ENCODE measurements at places on chromosomes 11 and 22. TPM values are rescaled to one million over a fixed set of nuclear protein-coding genes. Genes with fewer than 3 reads are reported as not detected.
A peak's percentile ranks its signal among the peaks of the same experiment; 100 is the strongest.

DNA sequence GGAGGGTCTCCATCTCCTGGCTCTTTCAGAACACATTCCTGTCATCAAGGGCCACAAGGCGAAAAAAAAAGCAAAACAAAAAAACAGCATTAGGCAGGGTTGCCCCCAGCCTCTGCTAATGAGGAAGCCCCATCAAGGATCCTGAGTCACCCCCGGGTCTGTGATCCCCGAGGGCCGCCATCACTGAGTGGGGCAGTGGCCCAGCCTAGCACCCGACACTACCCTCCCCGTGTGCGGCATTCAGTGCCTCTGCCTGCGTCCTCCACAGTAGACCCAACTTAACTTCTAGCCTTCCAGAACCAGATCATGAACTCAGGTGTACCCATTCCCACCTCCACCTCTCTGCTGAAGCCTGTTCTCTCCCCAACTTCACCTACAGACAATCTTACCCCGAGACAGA is 6.6 kb upstream of the CDC42EP1 start:
- DNase-seq = no peak

DNA sequence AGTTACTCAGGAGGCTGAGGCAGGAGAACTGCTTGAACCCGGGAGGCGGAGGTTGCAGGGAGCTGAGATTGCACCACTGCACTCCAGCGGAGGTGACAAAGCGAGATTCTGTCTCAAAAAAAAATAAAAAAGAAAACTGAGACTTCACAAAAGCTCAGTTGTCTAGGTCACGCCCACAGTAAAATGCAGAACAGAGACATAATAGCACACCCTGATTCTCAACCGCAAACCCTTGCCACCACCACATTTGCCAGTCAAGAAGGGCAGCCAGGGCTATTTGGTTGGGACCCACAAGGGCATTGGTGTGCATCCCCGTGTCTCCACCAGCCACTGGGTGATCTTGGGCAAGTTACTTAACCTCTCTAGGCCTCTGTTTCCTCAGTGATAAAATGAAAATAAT is 25.4 kb downstream of the CREB3L1 start:
- no peak for DNase-seq

DNA sequence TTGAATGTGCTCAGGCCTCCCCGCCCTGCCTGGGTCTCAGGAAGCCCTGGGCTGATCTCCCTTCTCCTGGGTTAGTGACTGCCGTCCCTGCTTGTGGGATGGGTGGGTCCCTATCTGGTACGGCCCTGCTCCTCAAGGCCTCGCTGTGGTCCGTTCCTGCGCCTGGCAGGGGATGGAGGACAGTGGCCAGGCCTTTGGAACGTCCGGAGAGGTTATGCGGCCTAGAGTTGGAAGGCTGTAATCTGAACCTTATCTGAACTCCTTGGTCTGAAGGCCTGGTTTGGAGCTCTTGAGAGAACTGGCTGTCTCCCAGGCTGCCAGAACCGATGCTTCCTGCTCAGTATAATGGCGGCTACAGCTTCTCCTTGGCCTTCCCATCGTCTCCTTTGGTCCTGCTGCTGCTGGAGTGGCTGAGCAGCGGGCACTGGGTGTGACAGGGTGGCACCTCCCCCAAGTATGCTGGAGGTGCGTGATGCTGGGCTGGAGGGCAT is 72.8 kb downstream of the FLI1 start:
- DNase-seq = no peak

- DNase-seq = no peak
These were observed 2.4 kb upstream of the MN1 start for GRCh38 chr22:27803841-27804415.

- no peak for DNase-seq
These were observed 15.6 kb upstream of the LYVE1 start for GRCh38 chr11:10584071-10584501.

- peak; percentile 17 for DNase-seq
These were observed 13.7 kb upstream of the SEC14L3 start for GRCh38 chr22:30485362-30485988.

- peak; percentile 49 for DNase-seq
These were observed 26.2 kb downstream of the MCM5 start for GRCh38 chr22:35425971-35426800.

DNA sequence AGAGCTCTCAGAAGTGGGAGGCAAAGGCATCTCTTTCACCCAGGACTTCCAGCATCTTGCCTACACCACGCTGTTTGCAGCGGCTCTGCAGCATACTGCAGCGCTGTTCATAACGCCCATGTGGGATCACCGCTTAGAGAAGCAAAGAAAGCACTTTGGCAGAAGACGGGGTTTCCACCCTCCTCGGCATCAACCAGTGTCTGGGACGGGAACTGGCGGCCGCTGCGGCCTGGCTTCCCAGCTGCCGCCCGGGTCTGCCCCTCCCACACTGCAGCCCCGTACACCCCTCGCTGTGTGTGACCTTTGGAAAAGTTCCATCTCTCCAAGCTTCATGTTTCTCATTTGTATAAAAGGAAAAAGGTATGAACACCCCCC is 545 bp upstream of the TIRAP start:
- DNase-seq = no peak

DNA sequence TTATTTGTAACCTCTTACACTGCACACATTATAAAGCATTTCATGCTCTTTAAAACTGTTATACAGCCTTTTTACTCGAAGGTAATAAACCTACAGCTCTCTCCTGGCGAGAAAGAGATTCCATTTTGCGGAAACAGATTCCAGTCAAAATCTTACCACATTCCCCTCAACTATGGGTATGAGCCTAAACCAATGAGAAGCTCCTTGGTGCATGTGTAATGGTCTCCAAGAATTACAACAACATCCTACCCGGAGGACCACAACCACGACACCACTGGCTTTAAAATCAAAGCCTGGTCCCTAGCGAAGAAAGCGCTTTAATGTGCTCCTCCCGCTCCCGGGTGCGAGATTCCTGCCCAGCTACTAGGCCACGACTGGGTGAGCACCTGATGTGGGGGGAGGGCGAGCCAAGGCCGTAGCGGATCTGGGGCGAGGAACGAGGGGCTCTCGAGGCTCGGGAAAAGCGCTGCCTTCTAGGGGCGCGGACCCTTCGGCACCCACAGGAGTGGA is 821 bp downstream of the CELF1 start:
- no peak for DNase-seq

DNA sequence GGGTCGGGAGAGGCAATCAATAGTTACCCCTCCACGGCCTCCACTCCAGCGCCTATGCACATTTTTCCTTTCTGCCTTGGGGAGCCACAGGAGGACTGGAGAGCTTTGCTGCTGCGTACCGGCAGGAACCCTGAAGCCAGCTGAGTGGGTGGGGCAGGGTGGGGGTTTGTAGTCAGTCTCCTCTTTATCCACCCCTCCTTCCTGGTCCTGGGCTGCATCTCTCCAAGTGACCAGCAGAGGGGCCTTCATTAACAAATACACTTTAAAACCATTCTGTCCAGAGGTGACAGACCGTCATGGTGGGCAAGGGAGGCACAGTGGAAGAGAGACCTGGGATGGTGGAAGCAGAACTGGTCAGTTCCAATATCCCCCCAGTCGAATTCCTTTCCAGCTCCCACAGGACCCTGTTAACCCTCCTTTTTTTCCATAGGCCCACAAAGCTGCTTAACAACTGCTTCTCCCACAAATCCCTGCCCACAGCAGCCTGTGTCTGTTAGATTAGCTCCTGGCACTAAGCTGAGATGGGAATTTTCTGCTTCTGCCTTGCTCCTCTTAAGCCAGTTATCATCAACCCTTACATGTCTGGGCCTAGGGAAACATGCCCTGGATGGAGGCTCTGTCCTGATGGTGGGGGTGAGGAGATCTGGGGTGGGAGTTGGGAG is 3.9 kb upstream of the ABCG4 start:
- peak; percentile 64 for DNase-seq

GRCh38 chr11:17772704-17773600 is 38.4 kb downstream of the KCNC1 start:
- no peak for DNase-seq

DNA sequence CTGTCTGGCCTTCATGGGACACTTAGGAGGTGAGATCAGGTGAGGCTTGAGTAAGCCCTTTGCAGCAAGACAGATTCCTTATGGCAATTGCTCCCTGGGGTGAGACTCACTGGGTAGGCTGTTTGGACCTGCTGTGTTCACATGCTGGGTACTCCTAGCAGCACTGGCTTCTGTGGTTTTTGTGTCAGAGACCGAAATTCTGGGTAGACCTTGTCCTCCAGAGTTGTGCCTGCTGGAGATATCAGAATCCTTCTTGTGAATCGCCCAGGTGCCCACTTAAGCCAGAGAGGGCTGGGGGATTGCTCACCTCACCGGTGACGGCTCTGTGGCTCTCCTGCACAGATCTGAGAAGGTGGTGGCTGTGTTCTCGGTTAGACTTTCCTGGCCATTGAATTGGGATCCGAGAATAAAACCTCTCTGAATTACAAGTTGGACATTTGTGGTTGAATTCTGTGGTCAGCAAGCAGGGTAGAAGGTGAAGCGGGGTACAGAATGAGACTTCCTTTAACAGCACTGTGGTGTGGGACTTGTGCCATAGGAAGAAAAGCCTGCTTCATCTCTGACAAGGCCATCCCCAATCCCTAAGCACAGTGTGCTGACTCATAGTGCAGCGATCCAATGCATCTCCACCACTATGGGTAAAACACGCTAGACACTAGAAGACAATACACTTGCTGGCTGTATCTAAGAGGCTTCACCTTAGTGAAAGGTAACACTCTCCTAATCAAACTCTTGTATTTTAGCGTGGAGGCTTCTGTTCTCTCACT is 52.5 kb upstream of the TTC12 start:
- DNase-seq = peak; percentile 71

GRCh38 chr11:69007975-69008381 is 5.1 kb downstream of the MRGPRF start:
- no peak for DNase-seq

DNA sequence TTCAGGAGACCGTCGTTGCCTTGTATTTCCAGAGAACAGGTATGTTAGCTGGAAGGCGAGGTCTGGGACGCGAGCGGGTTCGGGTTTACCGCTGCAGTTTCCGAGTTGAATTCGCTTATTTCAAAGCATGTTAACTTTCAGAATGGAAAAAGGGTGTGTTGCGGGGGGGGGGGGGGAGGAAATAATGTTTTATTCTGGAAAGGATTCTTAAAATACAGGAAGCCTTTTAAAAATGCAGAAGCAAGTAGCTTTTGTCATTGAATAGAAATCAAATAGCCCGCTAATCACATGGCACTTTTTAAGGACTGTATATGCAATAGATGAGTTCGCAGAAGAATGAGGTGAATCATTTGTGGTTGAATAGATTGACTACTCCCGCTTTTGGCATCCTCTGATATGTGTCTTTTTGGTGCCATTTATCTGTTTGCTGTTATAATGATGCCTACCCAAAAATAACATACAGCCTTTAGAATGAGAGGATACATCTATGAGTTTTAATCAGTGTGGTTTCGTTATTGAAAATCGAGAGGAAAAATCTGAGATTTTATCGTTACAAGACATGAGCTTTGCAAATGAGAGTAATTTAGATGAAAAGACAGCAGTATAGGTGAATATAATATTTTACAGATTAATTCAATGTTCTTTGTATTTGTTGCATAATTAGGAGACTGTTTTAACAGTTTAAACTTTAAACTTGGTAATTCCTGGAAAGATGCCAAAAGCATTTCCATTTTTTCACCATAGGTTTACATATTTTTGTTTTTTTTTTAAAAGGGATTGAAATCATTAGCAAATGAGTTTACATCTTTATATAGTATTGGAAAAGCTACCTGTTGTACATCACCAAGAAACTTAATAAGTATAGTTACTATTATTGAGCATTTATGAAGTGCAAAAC is 1.7 kb downstream of the PDE3B start:
- no peak for DNase-seq

- no peak for DNase-seq
These were observed 5.4 kb downstream of the SLC35E4 start for GRCh38 chr22:30640839-30641430.

- no peak for DNase-seq
These were observed 976.9 kb downstream of the BRD1 start for GRCh38 chr22:48850658-48851287.

DNA sequence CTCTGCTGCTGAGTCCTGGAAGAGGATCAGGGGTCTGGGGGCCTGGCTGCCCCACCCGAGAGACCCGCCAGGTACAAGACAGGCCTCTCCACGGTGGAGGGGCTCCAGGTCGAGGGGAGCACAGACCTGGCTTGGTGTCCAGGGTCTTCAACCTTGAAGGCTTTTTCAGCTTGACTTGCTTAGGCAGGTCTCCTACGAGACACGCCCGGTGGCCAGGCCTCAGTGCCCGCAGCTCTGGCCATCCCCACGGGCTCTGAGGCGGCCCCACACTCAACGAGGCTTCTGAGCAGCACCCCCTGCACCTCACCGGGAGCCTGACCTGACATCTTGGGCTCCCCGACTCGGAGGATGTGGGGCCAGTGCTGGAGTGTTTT is 6.6 kb upstream of the PLXNB2 start:
- DNase-seq = no peak

DNA sequence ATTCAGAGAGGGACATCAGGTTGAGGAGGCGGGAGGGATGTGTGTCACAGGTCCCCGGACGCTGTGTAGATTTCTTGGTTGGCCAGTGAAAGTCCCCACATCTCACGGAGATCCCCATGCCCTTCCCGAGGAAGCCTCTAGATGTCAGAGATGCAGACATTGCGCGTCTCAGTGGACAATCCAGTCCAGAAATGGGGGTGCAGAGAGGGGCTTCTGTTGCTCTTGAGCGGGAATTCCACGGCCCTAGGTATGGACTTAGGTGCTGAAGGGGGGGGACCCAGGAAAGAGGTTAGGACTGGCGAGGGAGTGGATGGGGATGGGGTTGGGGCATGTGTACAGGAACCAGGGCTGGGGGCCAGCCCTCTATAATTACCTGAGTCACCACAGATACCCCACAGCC is 7.0 kb downstream of the THY1 start:
- no peak for DNase-seq

DNA sequence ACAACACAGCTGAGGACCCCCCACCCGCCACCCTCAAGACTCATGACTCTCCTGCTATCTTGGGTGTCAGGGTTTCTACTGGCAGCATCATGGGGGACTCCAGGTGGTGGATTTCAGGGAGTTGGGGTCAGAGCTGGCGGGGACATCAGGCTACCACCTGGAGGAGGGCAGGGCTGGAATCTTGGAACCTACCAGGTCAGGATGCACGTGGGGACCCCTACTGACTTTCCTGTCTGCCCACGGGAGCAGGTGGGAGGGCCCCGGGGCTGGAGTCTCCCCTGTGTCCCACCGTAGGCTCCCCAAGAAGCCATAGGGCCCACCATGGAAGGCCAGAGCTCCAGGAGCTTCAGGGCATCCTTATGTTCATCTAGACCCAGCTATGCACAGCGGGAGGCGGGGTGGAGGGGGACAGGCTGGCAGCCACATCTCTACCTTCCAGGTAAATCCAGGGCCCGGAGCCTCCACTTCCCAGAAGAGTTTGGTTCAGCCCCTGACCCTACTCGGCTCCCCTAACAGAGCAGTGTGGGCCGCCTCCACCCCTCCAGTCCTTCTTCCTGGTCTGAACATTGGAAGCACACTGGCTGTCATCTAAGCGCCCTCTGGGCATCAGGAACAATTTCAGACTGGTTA is 10.0 kb downstream of the SLC37A2 start:
- no peak for DNase-seq

The SAA2 gene
- total RNA-seq = not detected

The MLC1 gene
- total RNA-seq = 1.4 TPM

The SLC37A2 gene
- total RNA-seq = 0.95 TPM

The CCDC73 gene
- not detected for total RNA-seq

The CPSF7 gene
- total RNA-seq = 21.0 TPM

The ENTHD1 gene
- not detected for total RNA-seq

The CASP12 gene
- total RNA-seq = not detected

The P4HA3 gene
- 0.27 TPM for total RNA-seq

The C11orf16 gene
- not detected for total RNA-seq

The PTDSS2 gene
- total RNA-seq = 15.0 TPM

The CARD10 gene
- 3.9 TPM for total RNA-seq

The IGF2 gene
- total RNA-seq = 2.0 TPM

All from H4 (cell line).